ENCODE measurements at places on chromosomes 7 and 10.

DNA sequence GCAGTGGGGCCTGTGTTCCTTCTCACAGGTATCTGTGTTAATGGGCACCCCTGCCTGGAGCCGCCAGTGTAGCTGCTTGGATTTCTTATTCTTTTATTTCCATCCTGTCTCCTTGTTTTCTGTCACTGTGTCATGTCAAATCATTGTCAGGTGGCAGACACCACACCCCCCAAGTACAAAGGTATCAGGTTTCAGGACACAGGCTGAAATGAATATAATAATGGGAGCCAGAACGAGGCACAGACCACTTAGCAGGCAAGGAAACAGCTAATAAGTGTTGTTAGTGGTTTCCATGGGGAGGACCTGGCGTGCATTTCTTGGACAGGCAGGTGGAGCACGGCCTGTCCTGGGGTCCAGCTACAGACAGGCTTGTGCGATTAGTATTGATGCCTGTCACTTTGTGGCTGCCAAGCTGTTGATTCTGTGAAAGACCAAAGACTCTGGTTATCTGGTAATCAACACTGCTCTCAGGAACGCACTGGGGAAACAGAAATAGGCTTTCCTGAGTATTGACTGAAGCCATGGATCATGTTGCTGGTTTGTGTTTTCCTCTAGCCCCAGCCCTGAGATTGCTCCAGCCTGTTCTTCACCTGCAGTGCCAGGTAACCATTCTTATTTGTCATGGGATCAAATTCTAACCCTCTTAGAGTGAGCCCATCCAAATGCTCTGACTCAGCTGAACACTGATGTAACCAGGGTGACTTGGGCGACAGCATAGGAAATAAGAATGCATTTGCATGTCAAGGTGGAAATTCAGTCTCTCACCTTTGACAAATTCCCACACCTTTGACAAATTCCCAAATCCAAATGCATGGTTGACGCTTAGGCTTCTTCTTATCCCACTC, 1002.0 kb downstream of the LRMDA start:
- no peak for DNase-seq

DNA sequence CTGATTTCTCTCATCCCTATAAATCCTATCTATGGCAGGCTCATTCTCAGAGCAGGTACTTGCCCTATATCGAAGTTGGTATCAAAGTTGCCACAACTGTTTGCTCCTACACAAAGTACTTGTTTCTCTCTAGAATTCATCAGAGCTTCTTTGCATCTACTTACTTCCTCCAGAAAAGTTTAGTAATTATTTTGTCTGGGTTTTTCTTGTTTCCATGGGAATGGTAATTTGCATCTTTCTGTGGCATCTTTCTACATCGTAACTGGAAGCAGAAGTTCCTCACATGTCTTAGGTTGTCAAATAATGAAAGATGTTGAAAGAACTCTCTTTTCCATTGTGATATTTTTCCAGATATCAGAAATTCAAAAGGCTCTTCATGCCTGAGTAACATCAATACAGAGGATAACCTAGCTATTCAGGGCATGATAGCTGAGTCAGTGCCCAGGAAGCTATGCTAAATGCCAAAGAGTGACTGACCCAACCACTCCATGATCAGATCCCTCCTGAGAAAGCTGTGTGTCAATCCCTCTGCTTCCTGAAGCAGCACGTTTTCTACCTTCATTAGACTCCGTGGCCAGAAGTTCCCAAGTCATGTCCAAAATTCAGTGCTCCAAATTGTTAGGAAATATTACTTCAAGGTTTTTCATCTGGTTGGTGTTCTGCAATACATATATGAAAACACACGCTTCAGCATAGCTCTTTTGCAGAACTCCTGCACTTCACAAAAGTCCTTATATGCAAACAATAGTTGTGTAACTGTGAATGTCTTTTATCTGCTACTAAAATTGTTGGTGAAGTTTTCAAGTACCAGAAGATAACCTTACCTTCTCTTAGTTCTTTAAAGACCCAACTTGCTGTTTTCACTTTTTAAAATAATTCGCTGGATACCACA, 216.5 kb downstream of the VTI1A start:
- no peak for DNase-seq

DNA sequence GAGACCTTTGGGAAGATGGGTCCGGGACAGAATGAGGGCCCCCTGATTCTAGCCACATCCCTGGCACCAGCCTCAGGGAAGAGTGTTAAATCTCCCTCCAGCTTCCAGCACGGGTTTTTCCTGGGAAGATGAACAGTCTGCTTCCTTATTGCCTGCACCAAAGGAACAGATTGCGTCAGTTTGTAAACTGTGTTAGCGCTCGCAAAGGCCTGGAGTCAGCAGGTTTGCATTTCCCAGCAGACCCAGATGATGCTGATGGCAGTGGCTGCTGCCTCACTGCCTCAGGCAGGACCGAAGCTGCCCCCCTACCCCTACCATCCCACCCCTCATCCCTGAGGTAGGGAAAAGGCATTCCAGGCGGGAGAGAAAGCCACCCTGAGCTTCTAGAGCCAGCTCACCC, 34.6 kb upstream of the LRRC4 start:
- DNase-seq: no peak

GRCh38 chr10:3579845-3580244, 205.2 kb downstream of the KLF6 start:
- DNase-seq: no peak

DNA sequence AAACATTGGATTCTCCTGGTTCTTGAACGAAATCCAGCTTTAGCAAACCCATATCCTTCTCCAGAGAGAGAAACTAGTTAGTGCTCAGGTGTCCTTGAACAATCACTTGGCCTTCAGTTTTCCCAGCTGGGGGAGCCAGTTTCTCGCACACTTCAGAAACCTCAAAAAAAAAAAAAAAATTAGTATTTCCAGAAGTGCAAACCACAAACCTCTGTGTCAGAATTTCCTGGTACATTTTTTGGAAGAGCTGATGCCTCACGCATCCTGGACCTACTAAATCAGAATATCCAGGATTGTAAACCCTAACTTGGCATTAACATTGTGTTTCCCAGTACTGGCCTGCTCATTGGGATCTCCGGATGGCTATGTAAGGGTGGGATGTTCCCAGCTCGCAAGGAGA, 143.4 kb upstream of the EGR2 start:
- no peak for DNase-seq

All from BJ (cell line).